ENCODE measurements at places on chromosomes 7 and 10.
A peak's percentile ranks its signal among the peaks of the same experiment; 100 is the strongest.

- no peak for DNase-seq
Observed at GRCh38 chr10:104309980-104310978, 28.0 kb downstream of the ITPRIP start.

- no peak for DNase-seq
Observed at GRCh38 chr7:89357121-89357520, 561.6 kb upstream of the TEX47 start.

DNA sequence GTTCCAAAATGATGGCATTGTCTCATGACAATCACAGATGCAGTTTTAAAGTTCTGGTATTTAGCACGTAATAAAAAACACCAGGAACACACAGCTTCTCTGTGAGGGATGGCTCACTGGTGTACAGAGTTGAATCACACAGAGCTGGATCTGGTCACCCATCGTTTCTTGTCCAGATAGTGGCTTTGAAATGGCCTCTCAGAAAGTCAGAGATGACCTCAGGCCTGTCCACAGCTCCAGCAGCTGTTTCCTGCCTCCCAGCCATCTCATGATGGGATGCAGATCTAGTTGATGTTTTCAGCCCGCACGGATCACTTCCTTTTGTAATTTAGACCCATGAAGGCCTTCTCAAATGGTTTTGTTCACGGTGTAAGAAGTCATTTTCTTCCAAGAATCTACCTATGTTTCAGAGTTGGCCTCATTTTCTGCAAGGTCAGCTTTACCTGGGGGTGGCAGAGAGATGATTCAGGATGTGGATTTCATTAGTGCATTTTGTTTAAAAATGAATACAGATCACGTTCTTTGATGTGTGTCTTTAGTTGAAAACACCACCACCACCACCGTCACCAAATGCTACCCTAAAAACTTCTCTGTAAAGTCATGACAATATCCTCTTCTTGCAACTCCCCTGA is 166.2 kb downstream of the SNX10 start:
- no peak for DNase-seq

DNA sequence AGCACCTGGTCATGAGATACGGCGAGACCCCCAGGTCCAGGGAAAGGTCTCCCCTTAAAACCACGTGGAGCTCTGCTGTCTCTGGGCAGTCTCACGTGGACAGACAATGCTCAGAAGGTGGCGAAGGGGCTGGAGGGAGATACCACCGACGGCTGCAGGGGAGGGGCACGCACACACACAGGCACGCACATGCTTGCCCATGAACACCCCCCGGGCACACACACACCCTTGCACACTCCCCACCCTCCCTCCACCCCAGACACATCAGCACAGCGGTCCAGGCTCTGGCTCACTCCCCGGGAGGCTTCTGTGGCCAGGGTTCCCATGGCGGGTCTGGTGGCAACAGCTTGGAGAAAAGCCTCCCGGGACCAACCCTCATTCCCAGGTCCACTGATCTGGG is 52.4 kb upstream of the TNRC18 start:
- DNase-seq: no peak

DNA sequence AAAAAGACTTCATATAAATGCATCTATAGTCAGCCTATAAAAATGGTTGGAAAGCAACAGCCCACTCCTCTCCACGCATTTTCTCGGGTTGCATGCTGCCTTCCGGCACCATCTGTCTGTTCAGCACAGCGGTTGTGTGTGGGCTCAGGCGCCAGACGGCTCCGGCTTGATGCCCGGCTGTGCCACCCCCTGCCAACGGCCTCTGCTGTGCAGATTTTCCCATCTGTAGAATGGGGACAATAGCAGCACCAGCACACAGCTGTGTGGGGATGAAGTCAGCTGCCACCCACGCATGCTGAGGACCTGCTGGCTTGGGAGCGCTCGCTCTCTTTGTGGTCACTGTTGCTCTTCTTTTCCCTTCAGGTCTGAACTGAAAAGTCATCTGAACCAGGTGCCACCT is 19.5 kb downstream of the PRKAG2 start:
- no peak for DNase-seq

DNA sequence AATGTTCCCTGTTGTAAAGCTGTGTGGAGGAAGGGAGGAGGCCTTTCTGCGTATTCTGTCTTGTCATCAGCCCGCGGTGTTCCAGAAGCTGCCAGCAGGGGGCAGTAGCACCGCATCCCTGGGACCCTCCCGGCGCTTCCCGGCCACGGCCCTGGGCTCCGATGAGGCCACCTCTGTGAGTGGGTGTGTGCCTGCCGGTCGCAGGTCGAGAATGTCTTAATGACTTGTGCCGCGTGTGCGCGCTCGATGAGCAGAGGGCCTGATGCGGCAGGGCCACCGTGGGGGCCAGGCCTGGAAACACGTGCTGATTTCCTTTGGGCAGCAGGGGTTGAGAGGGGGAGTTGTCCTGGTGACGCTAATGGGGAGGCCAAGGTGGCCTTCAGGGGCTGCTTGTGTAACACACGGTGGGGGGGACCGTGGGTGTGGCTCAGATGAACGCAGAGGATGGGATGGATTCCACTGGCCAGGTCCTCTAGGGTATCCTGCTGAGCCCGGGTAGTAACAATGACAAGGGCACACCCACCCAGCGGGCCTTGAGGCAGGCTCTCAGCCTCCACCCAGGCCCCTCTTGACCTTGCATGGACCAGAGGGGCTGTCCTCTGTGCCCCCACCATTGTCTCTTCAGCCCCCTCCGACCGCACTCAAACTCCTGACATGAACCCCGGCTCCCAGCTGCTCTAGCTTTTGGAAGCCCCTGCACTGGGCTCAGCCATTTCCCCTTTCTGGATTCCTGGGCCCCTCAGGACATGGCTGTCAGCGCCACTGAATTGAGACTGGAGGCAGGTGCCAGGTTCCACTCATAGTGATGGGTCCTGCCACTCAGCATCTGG is 135.9 kb upstream of the PODXL start:
- peak; percentile 4 for DNase-seq

DNA sequence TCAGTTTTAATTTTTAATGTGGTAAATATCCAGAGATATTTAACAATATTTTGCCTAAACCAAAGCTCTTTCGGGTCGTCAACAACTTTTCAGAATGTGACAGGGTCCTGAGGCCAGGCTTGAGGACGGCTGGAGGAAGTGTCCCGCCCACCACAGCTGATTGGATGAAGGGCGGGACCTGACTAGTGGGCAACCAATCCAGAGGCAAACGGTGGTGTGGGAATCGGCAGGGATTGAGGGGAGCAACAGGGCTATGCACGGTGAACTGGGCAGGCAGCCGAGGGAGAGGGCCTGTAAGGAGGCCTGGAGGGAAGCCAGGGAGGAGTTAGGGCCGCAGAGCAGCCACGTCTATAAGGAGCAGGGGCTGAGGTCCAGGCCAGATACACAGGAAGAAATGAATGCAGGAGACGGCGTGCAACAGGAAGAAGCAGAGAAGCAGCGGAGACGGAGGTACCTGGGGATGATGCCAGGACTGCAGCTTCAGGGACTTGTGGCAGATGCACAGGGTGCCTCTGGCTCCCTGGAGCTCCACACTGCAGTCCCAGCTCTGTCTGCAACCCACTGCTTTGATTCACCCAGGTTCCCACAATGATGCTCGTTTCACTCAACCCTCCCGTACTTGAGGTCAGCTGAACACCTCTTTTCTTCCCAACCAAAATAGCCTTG is 46.1 kb upstream of the ZMIZ1 start:
- DNase-seq: no peak

- no peak for DNase-seq
Observed at GRCh38 chr7:155685070-155685790, 40.8 kb downstream of the RBM33 start.

- DNase-seq: no peak
Observed at GRCh38 chr10:123870260-123870659, 21.3 kb downstream of the CPXM2 start.

DNA sequence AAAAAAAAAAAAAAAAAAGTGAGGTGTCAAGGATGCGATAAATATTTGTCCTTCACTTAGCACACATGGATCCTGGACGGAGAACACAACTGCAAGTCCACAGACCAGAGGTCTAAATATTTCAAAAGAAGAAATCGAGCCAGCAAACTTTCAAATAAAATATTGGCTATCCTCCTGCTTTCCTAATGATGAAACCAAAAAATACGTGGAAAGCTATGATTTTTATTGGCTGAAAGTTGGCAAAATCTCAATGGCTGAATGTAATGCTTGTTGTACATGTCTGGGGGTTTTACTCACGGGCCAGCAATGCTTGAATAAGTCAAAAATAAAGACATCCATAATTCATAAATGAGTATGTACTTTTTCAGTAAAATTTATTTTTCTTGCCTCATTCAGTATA is 19.0 kb upstream of the MGMT start:
- DNase-seq: no peak

GRCh38 chr7:2420216-2420933 is 17.0 kb downstream of the CHST12 start:
- no peak for DNase-seq

GRCh38 chr10:116756277-116756676 is 13.9 kb upstream of the HSPA12A start:
- DNase-seq: no peak

- DNase-seq: no peak
Observed at GRCh38 chr7:72337390-72338167, 74.6 kb downstream of the CALN1 start.

DNA sequence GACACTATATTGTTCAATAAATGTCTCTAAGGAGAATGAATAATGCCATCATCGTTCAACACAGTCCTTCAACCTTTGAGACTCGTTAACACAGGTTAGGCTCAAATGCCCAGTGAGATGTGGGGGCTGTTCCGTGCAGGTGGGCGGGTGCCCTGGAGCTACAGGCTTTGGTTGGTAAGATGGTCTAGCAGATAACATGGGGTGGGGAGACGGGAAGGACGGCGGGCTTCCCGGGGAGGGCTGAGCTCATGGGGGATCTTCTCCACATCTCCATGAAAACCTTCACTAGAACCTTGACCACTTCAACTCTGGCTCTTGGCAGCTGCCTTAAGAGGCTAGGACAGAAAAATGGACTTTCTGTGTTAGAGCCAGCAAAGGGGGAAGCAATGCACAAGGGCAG is 134.1 kb upstream of the TCERG1L start:
- DNase-seq: no peak

DNA sequence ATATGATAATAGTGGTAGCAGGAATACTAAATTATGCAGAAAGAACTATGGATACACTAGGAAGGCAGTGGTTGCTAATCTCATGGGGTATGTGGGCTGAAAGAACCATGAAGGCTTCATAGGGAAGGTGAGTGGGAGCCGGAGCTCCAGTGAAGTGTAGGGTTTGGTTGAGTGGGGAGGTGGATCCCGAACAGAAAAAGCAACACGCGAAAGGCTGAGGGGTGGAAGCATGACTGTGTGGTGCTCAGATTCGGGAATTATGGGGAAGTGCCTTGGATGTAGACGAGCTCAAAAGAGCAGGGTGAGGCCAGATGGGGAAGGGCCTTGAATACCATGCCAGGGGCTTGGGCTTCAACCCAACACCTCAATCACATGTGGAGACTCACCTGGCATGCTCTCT is 715.1 kb downstream of the TYW1 start:
- DNase-seq: no peak

DNA sequence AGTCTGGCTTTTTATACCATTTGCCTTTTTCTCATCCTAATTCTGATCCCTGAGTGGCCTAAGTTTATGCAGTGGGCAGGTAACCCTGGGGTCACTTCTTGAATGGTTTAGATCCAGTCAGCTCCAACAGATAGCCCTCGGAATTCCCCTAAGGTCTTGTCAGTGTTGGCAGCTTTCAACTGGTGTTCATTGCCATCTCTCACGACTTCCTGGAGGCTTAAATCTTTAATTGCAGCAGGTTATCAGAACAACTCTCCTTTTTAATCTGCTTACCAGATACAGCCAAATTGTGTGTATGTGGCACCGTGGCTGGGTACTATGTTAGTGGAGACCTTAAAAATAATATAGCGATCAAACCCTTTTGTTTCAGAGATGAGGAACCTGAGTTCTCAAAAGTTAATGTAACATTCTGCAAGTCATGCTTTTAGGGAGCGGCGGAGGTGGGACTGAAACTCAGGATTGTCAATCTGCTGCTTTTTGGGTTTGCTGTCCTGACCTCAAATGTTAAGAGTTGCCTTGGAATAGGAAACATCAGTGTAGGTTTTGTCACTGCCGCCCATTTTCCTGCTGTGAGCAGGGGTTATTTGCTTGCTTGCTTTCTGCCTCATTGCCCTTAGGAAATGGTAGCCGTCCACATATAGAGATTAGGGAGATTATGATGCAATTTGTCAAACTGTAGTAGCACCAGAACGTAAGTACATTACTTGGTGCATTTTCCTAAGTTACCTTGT is 818 bp downstream of the DLD start:
- DNase-seq: no peak

- DNase-seq: no peak
Observed at GRCh38 chr10:50439806-50440205, 183.9 kb downstream of the SGMS1 start.
